Stimulated activated naive CD8-positive, alpha-beta T cell treated with anti-CD3 and anti-CD28 coated beads, Interleukin-15, Interleukin-2, amounts not matched to agents 100 U/mL and 50 U/mL, for 24 hours (primary cell): ENCODE measurements at places on chromosomes 2 and 18.

DNA sequence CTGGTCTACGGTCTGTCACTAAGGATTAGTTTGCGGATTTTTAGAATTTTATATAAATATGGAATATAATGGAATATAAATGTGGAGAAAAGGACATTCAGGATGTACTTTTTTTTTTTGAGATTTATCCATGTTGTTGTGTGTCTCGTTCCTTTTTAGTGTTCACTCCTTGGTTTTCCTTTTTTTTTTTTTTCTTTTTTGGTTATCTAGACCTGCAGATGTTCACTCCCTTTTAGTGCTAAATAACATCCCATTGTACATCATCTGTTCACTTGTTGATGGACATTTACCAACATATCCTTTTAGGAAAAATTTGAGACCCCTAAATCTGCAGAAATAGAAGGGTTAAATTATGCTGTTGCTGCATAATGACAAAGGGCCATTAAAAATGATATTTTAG, 25.5 kb upstream of the RPL37A start:
- no peak for DNase-seq

DNA sequence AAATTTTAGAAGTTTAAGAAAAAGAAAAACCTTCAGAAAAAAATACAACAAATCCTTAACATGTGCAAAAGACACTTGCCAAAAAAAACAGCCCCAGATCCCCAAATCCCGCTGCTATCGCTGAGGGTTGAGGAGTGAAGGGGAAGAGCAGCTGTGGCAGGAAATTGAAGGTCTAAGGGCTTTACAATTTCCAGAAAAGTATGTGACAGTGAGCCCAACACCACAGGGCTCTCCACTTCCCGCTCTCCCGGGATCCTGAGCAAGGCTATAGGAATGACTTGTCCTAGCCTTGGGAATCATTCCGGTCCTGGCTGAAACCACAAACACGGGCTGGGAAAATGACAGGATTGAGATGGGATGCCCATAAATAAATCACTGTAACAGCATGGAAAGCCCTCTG, 191.4 kb downstream of the TMEM163 start:
- no peak for DNase-seq

DNA sequence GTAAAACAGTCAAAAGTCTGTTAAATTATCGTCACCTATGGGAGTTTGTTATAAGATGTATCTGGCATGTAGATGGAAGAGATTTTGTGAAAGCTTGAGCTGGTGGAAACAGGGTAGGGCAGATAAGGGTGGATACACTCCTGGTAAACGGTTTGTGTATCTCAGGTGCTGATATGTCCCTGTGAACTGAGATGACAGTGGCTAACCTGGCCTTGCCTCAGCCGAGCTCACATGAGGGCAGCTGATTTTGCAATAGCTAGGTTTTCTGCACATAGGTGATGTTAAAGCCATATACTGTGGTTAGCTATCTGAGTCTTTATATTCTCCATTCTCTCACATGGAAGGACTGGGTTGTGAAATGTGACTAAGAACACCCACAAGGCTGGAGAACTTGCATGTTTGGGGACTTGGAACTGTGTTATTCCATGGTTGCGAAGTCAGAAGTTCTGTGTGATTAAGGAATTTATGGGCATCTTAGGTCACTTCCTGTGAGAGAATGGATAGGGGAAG, 205.1 kb downstream of the TPGS2 start:
- no peak for DNase-seq

GRCh38 chr2:146240391-146240790, 1604.4 kb upstream of the ACVR2A start:
- DNase-seq = no peak

GRCh38 chr2:20448246-20448976, 1.5 kb downstream of the RHOB start:
- no peak for DNase-seq

GRCh38 chr2:59737299-59737698, 816.2 kb downstream of the BCL11A start:
- DNase-seq = no peak

- no peak for DNase-seq
These were observed 250.3 kb upstream of the FOSL2 start for GRCh38 chr2:28142386-28142785.

GRCh38 chr2:120077896-120078295, 65.0 kb downstream of the EPB41L5 start:
- DNase-seq = no peak

DNA sequence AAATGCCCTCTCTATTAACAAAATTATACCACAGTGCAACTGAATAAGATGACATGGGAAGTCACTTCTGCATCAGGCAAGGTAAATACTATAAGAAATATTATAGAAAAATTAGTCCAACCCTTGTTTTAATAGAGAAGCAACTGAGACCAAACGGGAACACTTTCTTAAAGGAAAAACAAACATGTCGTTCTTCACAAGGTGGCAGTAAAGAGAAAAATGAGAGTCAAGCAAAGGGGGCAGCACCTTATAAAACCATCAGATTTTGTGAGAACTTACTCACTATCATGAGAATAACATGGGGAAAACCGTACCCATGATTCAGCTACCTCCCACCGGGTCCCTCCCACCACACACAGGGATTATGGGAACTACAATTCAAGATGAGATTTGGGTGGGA, 481.7 kb upstream of the CRIM1 start:
- DNase-seq = no peak

DNA sequence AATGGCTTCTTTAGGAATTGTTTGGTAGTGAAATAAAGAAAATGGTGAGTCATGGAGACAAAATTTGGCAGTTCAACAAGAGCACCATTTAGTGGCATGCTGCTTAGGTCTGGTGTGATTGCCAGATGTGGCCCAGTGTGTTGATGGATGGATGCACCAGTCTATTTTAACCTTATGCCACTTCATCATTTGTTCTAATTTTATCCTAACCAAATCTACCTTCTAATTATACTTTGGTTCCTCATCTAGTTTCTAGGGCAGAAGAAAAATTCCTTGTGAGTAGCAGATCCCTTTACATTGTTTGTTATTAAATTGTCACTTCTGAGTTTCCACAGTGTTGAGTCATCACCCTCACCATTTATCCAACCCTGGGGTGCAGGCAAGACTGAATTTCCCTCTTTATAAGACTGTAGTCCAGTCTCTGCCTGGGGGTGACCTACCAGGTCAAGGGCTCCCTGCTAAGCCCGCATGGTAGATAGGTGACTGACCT, 32.5 kb downstream of the NABP1 start:
- no peak for DNase-seq

- DNase-seq = no peak
These were observed 12.5 kb upstream of the CABYR start for GRCh38 chr18:24126155-24126961.

GRCh38 chr2:100755441-100755840, 64.5 kb upstream of the NPAS2 start:
- no peak for DNase-seq

DNA sequence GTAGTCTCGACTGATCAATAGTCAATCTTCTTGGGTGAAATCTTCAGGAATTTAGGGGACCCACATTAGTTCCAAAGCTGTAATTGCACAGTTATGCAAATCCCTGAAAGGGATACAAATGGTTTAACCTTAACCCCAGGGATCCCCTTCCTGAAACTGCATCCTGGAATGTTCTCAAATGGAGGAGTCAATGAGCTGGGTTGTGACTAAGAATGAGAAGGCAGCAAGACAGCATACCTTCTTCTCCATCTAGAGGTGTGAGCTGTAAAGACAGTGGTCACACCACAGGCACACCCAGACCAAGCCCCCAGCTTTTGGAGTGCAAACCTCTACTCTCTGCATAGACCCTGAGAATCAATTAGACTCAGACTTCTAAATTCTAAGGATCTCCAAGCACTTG, 164.7 kb upstream of the MEIS1 start:
- DNase-seq = no peak

DNA sequence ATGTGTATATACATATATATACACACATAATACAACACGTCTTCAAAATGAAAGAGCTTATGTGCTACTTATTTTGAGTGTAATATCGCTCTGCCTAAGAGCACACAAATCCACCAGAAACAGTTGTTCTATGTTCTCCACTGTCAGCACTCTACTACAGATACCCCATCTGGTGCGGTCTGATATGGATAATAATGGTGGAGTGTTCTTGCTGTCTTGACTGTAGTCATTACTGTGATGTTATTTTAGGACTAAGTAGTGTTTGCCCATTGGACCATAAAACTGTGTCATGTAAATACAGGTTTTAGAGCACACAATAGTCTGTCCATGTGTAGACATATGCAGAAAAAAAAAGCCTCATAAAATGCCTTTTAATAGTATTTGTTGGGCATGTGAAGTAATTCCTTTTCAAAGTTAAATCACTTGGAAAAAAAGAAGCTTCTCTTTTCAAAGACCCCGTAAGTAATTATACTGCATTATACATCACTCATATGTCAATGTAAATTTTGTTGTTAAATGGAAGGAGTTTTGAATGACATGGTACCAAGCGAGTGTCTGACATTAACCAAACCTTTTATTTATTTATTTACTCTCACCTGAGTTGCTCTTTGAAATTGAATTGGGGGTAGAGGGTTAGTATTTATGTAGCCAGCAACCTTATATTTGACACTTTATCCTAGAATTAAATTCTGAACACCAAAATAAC, 1249.2 kb upstream of the ZEB2 start:
- DNase-seq = no peak

DNA sequence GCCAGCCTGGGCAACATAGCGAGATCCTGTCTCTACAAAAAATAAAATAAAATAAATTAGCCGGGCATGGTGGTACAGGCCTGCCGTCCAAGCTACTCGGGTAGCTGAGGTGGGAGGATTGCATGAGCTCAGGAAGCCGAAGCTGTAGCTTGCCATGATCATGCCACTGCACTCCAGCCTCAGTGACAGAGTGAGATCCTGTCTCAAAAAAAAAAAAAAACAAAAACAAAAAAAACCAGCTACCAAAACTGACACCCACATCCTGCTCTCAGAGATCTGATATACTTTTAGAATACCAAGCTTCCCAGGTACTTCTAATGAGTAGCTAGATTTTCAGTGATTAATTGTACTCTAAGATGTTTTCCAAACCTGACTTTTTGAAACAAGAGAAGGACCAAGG, 74.0 kb downstream of the TTC27 start:
- no peak for DNase-seq

DNA sequence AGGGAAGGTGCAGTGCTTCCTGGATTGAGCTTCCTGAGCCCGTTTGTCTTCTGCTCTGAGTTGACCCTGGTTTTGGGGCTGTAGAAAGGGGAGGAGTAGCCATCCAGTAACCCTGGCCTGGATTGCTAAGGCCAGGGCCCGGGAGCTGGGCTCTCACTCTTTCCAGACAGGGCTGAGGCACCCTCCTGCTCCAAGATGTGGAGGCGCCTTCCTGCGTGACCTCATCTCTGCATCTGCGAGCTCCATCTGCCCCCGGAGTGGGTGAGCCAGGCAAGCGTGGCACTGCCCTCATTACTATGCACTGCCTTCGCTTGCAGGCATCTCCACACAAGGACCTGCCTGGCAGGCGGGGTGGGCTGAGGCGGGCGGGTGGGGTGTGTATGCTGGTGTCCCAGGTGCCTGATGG, 58.0 kb downstream of the RAB31 start:
- no peak for DNase-seq

DNA sequence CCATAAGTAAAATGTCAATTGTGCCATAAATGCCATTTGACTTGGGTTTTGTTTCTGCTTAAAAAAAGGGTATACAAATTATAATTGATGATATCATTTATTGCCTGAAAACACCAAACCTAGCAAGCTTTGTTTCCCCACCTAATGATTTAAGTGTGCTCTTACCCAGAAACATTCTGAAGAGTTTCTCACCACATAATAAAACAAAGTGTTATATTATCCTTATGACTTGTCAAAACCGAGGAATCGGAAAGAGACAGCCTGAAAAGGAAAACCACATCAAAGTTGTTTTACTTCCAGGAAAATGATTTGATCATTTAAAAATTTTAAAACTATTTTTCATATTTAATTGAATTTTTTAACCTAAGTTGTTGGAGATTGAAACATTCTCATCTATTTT, 170.5 kb upstream of the SLC39A10 start:
- DNase-seq = no peak

DNA sequence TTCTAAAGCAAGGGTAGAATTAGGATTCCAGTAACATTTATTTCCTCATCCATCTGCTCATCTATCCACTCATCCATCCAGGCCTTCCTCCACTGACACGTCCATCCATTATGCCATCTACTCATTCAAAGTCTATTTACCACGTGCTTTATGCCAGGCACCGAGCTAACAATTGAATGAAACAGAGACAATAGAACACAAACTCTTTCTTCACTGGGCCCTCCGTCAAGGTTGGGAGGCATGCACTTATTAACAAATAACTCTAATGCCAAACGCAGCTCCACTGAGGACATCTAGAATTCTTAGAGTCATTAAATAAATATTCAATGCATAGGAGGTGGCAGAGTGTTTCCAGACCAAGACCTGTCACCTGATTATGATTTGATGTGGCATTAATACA, 262.7 kb downstream of the CYRIA start:
- DNase-seq = no peak
